ENCODE measurements at places on chromosomes 13 and 19.

DNA sequence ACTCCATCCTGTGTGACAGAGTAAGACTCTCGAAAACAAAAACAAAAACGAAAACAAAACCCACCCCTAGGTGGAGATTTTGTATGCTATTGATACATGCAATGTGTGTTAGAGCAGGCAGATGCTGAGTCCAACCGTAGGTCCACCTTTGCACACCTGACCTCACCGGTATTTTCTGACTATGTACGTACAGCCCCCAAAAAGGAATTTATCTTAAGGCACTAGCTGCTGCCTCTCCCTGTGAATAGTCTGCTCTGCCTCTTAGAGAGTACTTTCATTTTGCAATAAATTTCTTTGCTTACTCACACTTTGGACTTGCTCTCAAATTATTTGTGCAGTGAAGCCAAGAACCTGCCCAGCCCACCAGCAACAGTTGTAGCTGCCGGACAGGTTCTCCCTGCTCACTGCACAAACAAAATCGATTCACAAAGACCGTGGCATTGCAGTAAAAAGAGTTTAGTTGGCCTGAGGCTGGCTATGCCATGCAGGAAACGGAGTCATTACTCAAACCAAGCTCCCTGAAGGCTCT lies 8.2 kb upstream of the ZNF77 start:
- no peak for DNase-seq

DNA sequence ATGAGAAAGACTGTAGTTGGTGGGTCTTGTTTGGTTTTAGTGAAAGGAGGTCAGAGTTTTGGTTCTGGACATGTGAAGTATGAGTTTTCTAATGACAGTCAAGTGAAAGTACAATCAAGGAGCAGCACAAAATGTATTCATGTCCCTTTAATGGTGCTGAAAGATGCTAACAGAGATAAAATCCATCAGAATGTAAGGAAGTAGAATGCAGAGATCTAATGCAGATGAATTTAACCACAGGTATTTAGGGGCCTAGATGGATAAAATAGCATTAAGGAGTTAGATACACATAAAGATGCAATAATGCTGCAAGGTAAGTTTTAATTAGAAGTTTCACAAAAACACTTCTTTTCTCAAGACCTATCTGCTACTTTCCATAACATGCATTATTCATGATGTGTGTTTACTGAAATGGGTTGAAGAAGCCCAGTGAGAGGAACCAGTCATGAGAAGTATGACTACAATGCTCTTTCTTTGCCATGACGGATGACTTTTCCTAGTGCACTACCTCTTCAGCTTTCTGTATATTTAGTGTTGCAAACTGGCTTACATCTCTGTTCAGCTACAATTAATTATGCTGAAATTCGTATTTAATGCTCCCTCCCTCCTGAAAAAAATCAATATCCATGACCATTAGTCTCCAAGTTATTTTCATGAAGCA lies 222.9 kb upstream of the HTR2A start:
- no peak for DNase-seq

- DNase-seq: no peak
These were observed 109.1 kb upstream of the TRPC4 start for GRCh38 chr13:37978680-37979079.

DNA sequence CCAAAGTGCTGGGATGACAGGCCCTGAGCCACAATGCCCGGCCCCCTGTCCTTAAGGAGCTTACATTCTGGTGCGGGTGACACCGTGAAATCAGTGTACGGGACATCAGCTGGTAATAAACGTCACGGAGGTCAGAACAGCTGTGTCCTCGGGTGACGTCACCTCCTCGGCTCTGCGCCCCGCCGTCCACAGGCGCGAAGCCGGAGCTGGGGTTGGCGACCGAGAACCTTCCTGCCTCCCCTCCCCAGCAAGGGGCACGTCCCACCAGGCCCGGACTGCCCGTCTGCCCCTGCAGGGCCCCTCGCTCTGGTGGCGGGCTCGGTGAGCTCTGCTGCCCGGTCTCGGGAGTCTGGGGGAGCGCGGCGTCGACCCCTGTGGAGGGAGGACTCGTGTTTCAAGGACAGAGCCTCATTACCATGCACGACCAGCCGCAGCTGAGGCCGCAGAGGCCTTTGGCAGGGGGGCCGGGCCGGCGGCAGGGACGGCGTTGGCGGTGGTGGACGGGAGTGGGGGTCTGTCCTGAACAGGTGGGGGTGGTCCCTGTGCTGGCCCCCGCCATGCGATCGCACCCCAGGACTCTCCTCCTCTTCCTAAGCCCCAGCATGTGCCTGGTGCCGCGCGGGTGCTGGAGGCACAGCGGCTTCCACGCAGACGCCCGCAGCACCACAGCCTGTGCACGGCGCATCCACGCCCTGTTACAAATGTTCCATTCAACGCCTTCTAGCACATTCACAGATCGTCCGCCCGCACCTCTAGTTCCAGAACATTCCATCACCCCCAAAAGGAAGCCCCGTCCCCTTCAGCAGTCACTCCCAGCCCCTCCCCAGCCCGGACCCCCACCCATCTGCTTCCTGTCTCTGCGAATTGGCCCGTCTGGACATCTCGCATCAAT lies 5.4 kb downstream of the LINGO3 start:
- no peak for DNase-seq

- DNase-seq: peak; percentile 15
These were observed 2.5 kb upstream of the ZNF121 start for GRCh38 chr19:9586764-9587163.

GRCh38 chr13:48156466-48156865 lies 61.6 kb upstream of the MED4 start:
- no peak for DNase-seq

DNA sequence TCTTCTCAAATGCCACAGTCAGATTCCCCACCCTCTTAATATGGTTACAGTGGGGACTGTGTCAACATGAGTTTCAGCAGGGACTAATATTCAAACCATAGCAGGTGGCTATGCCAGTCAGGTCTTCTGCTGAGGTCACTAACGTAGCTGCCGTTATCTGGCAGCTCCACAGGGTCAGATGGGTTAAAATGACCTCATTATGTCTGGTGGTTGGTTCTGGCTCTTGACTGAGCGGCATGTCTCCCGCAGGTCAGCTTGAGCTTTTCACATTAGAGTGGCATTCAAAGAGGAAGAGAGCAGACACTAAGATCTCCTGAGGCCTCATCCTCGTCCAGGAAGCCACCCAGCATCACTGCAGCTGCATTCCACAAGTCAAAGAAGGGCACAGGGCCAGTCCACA lies 21.4 kb upstream of the IPO5 start:
- DNase-seq: no peak

- no peak for DNase-seq
These were observed 41.2 kb upstream of the ZNF835 start for GRCh38 chr19:56712611-56713276.

- DNase-seq: no peak
These were observed 112.6 kb upstream of the DACH1 start for GRCh38 chr13:71979616-71980015.

DNA sequence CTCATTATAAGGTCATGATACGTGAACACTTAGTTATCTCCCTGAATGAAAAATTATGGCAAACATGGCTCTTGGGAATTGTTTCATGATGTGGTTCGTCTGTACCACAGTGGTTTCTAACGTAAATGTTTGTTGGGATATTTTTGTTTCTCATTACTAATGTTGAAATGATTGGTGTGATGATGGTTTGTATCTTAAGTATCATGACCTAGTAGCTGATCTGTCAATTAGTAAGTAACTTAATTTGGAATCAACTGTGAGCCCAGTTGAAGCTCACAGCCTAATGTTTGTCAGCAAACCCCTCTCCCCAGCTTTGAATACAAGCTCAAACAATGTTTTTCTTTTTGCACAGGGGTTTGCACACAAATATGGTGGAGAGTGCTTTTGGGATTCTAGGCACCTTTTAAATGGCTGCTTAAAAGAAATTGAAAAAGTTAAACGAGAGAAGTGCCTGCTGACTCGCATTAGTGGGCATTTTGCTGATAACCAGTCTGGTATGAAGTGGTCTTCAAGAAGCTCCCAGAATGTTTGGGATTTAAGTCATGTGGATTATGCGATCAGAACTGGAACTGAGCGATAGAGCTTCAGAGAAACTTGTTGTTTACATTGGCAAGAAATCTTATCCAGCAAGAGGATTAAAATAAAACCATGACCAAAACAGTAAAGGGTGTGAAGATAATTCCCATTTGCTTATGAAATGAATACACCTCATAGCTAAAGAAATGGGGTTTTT lies 68.2 kb downstream of the LMO7 start:
- DNase-seq: no peak

DNA sequence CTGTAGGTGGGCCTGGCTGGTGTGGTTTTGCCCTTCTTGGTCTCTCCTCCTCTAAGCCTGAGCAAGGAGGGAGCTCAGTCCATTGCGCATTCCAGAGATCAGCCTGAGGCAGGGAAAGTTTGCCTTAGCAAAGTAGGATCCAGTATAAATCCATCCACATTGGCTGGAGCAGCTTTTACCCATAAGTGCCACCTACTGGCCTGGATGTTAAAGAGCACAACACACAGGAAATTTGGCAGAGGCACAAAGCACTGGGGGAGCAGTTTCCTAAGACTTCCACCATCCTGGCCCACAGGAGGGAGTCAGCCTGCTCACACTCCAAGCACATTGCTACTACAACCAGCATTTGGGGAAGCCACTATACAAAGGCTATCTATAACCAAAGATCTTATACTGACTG lies 1124.2 kb downstream of the SLITRK1 start:
- DNase-seq: no peak

DNA sequence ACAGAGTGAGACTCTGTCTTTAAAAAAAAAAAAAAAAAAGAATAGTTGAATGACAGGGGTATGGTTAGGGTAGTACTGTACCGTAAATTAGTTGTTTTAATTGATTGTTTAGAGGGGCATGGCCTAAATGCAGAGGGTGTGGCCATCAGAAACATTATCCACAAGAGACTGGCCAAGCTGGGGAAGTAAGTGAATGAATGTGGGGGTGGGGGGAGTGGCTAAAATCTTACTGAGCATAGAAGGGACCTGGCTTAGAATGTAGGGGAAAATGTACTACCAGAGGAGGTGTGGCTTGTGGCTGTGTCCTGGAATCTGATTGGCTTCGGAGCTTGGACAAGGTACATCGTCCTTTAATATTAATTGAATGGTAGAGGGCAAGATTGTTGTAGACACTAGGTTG lies 3.8 kb downstream of the BCL2L12 start:
- no peak for DNase-seq

DNA sequence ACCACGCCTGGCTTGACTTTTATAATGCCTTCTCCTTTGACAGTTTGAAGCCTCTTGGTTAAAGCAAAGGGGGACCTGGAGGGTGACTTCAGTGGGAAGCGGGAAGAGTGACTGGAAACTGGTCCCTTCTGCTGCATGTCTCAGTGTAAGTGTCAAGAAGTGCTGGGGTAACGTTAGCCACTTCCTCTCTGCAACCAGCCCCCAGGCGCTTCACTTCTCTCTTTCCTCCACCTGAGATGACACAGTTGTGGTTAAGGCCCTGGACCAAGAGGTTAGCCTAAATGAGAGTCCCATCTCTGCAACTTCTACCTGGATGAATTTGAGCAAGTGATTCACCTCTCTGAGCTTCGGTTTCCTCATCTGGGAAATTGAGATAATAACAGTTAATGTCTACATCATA lies 16.3 kb downstream of the LEUTX start:
- no peak for DNase-seq

GRCh38 chr13:98751861-98752466 lies 508 bp downstream of the SLC15A1 start:
- no peak for DNase-seq

DNA sequence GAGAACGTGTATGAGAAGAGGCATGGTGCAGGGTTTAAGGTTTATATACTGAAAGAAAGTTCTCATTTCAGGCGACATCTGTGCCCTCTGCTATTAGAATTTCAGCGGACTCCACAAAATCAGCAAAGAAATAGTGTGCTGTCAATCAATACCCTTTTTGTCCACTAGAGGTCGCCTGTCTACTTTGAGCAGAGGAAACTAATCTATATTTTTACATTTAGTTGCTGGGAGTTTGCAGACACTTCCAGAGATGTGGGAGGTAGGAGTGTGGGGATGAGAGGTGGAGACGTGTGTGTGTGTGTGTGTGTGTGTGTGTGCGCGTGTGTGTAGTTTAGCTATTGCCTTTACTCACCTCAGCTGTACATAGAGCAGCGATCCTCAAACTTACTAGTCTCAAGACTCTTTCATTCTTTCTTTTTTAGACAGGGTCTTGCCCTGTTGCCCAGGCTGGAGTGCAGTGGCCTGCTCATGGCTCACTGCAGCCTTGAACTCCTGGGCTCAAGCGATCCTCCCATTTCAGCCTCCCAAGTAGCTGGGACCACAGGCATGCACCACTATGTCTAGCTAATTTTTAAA lies 9.7 kb downstream of the INAFM1 start:
- DNase-seq: peak; percentile 35

GRCh38 chr13:78593652-78594455 lies 9.5 kb downstream of the POU4F1 start:
- DNase-seq: peak; percentile 29

DNA sequence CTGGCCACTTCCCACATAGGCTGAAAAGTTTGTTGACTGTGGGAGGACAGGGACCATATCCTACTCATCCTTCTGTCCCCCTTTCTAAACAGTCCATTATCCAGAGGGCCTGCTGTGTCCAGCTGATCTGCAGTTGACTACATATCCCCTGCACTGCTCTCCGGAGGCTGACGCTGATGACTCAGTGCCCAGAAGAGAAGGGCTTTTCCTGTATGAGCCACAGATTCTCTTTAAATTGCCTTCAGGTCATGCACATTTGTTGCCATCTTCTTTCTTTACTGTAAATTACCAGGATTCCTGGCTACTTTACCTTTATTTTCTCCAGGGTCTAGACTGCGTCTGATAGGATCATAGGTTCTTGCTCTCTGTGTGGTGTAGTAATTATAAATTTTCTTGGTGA lies 125.2 kb downstream of the LACC1 start:
- DNase-seq: no peak

- DNase-seq: no peak
These were observed 140.3 kb downstream of the PDS5B start for GRCh38 chr13:32726374-32727037.

DNA sequence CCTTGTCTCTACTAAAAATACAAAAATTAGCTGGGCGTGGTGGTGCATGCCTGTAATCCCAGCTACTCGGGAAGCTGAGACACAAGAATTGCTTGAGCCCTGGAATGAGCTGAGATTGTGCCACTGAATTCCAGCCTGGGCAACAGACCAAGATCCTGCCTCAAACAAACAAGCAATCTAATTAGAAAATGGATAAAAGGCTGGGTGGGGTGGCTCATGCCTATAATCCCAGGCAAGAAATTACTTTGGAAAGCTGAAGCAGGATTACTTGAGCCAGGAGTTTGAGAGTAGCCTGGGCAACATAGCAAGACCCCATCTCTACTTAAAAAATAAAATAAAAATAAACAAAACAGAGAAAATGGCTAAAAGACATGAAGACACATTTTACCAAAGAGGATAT lies 77.0 kb downstream of the CAB39L start:
- DNase-seq: no peak
